GM18507 (cell line): ENCODE measurements at places on chromosomes 3 and 15.

- no peak for DNase-seq
These were observed 18.7 kb downstream of the OR5H15 start for GRCh38 chr3:98185180-98185579.

DNA sequence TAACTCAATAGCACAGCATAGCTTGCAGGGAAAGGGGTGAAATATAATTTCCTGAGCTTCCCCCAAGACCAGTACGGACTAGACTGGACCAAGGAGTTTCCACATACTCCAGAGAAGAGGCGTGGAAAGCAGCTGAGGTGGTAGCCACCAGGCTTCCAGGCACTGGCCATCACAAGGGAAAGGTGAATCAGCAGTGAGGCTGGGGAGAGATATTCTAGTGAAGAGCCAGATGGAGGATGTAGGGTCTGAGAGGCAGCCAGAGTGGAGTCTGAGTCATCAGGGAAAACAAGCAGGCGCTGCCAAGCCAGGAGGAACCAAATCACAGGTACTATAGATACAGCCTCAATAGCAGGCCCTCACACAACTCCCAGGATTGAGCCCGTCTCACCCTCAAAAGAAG is 9.6 kb upstream of the RASA2 start:
- DNase-seq, result no peak

DNA sequence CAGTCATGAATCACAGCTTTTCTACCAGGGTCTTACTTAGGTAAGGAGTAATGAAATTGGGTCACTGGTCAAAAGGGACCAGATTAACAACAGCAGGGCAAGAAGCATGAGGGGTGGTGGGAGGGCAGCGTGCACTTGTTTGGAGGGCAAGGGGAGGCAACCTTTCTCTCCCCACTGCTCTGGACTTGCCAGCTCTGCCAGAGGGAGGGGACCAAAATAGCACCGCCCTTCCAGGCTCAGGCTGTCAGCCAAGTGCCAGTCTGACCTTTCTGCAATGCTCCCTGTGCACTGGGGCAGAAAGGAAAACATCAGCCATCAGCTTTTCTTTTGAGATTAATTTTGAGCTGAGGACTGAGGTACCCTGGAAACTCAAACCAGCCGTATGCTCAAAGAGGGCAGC is 4.5 kb upstream of the ULK3 start:
- no peak for DNase-seq

GRCh38 chr3:17631609-17632008 is 110.8 kb downstream of the TBC1D5 start:
- no peak for DNase-seq

GRCh38 chr15:100786139-100786531 is 93.5 kb upstream of the ALDH1A3 start:
- no peak for DNase-seq

GRCh38 chr15:67836477-67836876 is 3.4 kb downstream of the RNU6-1 start:
- no peak for DNase-seq

GRCh38 chr15:52728899-52729298 is 49.7 kb upstream of the ATOSA start:
- no peak for DNase-seq

DNA sequence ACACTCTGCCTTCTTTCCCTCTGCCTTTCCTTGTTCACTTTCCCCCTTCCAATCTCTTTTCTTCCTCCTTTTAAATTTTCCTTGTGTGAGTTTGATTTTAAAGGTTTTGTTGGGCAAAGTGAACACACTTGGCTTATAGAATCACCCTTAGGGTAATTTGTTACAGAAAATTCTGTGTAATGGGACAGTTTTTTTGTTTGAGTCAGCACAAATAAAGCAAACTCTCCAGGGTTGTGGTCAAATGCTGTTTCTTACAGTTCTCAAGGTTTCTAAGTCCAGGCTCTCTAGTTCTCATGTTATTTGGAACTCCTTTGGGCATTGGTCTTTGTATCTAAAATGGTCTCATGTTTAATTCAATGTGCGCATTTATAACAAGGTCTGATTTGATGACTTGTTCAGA is 307.1 kb downstream of the PTPRG start:
- DNase-seq, result no peak

GRCh38 chr3:13504161-13504831 is 24.2 kb downstream of the HDAC11 start:
- no peak for DNase-seq

GRCh38 chr15:43518197-43518761 is 871 bp downstream of the MAP1A start:
- DNase-seq, result no peak

- no peak for DNase-seq
These were observed 31.1 kb downstream of the HCLS1 start for GRCh38 chr3:121629601-121630000.

- DNase-seq, result no peak
These were observed 25.4 kb upstream of the TSEN2 start for GRCh38 chr3:12458901-12459300.

DNA sequence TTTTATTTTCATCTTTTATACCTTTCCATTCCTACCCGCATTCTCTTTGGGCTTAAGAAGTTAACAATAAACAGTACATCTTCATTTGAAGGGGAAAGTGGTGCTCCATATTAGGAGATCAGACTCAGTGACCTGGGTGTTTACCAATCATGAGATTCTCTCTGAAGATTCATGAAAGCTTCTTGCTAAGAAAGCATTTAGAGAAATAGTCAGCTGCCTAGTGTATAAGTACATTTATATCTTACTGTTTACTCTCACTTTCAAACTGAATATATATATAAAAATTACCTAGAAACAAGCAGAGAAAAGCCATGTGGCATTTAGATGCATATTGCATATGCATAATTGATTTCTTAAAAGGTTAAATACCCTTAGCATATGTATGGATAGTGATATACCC is 100.5 kb downstream of the KCNH8 start:
- DNase-seq, result no peak

- DNase-seq, result no peak
These were observed 11.7 kb upstream of the MAP1A start for GRCh38 chr15:43505738-43506137.

- no peak for DNase-seq
These were observed 888 bp downstream of the TMOD3 start for GRCh38 chr15:51830276-51830806.

DNA sequence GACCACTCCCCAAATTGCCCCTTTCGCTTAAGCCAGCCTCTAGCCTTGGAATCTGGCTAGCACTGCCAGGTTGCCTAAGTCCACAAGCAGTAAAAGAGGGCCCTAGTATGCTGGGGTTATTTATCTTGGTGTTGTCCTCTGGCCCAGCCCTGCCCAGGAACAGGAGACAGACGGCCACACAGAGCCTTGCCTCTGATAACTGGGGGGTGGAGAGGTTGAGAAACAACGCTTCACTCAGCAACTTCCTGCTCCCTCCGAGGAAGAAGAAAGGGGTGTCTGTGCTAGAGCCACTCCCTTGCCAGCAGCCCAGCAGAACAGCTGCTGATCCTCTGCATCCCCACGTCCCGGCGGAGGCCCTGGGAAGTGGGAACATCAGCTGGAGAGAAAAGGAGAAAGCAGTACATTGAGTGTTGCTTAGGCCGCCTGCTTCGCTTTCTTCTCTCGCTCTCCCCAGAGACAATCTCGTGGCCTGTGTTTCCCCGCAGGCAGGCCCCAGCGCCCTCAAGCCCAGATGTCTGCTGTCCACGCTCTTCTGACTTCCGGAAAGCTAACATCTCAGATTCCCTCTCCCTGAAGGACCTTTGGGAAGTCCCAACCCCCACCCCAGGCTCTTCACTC is 22.6 kb upstream of the C3orf70 start:
- DNase-seq, result no peak

GRCh38 chr3:23094890-23095462 is 108.2 kb upstream of the UBE2E2 start:
- DNase-seq, result no peak

- no peak for DNase-seq
These were observed 45.3 kb upstream of the FAM3D start for GRCh38 chr3:58711871-58712270.

DNA sequence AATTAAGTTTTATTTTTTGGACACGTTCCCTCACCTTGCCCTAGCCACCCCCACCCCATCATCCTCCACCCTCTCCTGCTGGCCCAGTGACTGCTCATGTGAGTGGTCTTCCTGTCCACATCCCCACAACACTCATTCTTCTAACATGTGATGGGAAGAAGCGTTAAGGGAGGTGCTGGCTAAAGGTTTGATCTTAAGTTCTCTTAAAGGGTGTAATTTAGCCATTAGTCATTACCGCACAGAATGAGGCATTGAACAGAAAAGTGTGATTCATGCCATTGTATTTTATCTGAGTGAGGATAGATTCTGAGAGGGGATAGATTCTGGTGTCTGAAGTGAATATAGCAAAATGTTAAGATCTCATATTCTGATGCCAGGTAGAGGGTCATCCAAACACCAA is 272.9 kb upstream of the TPM1 start:
- no peak for DNase-seq

DNA sequence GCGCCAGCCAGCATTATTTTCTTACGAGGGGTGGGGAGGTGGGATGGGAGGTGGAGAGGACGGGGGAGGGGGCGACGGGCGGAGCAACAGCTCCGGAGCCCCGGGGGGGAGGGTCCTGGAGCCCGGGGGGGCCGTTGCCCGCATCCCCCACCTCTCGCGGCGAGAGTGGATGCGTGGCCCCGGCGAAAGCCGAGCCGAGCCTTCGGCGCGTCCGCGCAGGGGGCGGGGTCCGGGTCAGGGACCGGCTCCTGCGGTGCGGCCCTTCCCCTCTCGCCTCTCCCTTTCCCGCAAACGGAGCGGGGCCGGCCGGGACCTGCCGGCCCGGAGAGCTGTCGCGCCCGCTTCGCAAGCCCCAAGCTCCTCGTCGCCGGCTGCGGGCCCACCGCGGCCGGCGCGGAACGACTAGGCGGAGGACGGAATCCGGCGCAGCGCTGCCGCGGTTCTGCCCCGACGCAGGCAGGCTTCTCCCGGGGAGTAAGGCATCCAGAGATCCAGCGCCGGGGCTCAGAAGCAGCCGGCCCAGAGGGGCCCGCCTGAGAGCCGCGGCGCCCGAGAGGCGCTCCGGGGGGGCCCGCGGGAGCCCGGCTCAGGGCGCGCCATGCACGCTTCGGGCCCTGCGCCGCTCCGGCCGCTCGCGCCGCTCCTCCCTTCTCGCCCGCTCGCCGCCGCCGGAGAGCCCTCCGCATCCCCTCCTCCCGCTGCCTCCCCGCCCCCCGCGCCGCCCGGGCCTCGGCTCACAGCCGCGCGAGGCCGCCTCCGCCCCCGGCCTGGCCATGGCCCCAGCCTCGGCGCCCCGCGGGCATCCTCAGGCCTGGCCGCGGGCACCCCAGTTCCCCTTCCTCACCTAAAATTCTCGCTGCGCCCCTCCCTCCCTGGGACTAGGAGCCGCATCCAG is 459 bp upstream of the ADCY5 start:
- DNase-seq, result no peak

DNA sequence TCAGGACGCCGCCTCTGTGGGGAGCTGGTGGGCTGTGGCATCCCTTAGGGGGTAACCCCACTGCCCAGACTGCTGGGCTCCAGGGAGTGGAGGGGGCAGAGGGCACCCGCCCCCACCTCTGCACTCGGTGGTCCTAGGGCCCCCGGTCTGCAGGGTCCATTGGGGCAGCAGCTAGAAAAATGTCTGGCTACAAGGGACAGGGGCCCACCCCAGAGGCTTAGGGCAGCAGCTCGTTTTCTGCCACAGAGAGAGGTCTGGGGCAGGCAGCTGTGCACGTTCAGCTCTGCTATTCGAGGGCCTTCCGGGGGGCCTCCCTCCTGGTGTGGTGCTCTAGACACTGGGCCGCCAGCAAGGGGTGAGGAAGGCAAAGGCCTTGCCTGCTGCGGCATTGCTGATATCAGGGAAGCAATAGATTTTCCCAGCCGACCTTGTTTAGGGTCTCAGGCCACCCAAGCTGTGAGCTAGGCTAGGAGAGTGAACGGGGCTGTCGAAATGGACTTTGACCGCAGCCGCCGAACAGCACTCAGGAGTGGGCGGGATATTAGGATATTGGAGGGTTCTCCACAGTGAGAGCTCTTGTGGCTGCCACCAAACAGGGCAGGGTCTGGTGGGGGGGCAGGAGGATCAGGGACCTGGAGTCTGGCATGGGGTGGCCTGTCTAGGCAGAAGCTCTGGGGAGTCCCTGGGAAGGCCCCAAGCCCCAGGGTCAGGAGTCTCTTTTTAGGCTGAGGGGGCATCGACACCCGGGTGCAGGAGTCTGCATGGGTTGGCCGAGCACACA is 61.4 kb upstream of the KLF13 start:
- DNase-seq, result no peak

DNA sequence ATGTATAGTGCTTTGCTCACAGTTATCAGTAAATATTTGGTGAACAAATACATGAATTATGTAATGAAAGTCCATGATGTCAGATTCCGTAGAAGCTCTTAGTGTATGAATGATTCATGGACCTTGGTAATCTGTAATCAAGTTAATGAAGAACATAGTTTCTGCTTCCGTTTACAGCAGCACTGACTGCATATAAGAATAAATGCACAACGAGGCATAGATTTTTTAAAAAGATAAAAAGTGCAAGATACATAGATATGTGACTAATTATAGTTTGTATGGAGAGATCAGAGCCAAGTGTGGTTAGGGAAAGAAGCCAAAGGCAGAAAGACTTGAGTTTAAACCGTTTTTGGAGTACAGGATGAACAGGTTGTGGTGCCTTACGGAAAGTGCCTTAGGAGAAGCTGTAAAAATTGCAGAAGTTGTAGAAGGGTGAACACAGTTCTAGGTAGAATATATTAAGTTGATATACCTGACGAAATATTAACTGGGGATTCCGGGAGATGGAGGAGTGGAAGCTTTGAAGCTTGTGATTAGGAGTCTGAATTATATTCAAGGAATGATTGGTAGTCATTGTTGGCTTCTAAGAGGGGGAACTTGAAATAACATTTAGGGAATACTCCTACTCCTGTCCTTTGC is 293.1 kb downstream of the NLGN1 start:
- DNase-seq, result no peak

- DNase-seq, result no peak
These were observed 67.5 kb upstream of the CADPS start for GRCh38 chr3:62942764-62943163.

DNA sequence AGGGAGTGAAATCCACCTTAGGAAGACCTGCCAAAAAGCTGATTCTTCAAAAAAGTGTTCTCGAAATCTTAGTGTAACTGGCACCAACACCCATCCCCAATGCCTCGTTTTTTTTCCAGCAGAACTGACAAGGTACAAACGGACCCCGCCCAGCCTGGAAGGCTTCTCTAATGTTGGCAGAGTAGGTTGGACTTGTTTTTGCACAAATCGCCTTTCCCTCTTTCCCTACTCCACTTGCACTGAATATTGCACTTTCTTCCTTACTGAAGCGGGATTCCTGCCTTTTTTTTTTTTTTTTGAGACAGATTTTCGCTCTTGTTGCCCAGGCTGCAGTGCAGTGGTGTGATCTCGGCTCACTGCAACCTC is 544 bp upstream of the TIMMDC1 start:
- no peak for DNase-seq

DNA sequence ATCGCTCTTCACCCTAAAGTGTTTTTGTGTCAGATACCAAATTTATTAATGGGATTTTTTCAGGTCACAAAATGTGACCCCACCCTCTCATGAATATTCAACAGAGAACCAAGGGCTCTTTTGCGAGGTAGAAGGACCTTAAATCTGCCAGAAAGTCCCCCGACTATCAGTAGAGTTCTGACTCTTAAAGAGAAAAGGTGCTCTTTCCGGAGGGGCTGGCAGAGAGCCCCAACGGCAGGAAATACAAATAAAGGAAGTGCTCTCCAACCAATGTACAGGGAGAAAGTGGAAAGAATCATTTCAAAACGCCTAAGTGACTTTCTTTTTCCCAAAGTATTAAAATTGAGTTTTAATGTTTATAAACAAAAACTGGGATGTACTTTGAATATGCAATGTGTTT is 517.2 kb downstream of the FOXP1 start:
- DNase-seq, result no peak
